ENCODE measurements at places on chromosomes 12 and 14. TPM values are rescaled to one million over a fixed set of nuclear protein-coding genes. Genes with fewer than 3 reads are reported as not detected.

Gene ADAM21
- total RNA-seq, result not detected

Gene BDKRB2
- not detected for total RNA-seq

Gene GLIPR1L2
- 2.9 TPM for total RNA-seq

Gene TEAD4
- total RNA-seq, result 0.44 TPM

Gene B4GALNT3
- total RNA-seq, result 1.6 TPM

Gene FOXN4
- not detected for total RNA-seq

Gene TOMM20L
- not detected for total RNA-seq

Gene RNASE3
- total RNA-seq, result not detected

Gene ENDOU
- not detected for total RNA-seq

Gene ATF7
- total RNA-seq, result 27.1 TPM

Gene HCAR2
- total RNA-seq, result not detected

Gene COCH
- total RNA-seq, result 0.76 TPM

Gene CLEC12A
- total RNA-seq, result not detected

DNA sequence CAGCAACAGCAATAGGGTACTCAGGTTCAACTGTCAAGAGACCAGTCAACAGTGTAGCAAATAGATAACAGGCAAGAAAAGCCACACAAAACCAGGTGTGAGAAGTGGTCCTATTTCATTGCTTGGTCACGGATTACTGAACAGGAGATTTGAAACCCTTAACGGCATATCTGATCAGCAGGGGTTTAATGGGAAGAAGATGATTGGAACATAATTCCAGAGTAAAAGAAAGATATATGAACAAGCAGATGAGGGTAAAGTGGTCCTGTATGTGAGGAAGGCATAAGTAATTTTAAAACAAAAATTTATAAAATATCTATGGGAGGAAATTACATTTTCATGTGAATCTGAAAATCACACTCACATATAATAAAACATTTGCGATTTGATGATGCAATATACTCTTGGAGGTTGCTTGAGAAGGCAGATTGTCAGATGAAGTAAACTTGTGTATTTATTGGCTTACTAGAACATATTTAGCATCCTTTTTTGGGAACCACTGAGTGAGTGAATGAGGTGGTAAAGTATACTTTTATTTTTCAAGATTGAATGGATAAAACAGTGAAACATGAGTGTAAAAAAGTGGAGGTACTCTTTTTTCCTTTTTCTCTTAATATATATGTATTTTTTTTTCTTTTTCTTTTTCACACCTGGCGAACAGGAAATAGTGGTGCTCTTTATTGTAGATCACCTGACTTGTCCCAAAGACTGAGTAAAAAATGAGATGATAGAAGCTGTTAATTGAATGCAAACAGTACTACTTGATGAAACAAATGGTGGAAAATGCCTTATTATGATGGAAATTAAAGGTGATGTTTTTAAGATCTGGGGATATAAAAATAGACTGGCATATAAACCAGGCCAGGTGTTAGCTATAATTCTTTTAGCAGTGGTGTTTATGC, 21.6 kb upstream of the SDR39U1 start:
- no peak for DNase-seq

- no peak for DNase-seq
Measured at GRCh38 chr12:94405413-94406116, 54.1 kb downstream of the CEP83 start.

GRCh38 chr14:76267322-76268046, 108.5 kb upstream of the ESRRB start:
- DNase-seq, result no peak

DNA sequence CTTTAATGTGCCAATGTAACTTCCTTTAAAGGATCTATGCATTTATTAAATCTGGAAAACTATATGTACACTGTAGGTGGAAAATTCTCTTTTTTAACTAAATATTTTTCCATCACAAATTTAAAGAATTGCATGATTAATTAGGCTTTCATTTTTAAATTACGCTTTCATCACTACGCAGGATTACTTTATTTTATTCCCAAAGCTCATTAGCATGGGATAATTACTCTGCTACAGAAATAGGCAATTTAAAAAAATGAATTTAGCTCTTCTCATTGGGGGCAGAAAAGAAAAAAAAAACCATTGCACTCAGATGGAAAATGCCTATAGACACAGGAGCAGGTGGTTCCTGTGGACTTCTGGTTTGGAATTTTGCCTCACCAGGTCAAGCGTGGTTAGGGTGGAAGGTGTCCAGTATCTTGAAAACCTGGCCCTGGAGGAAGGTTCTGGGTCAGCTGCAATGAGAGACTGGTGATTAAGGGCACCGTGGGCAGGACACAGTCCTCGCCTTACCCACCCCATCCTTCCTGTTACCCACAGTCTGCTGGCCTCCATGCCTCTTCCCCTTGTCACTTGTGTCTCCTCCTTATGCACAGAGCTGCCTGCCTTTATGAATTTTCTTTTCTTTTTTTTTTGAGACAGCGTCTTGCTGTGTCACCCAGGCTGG, 17.3 kb upstream of the RIN3 start:
- DNase-seq, result no peak

GRCh38 chr12:63070709-63071108, 80.3 kb downstream of the AVPR1A start:
- DNase-seq, result no peak

DNA sequence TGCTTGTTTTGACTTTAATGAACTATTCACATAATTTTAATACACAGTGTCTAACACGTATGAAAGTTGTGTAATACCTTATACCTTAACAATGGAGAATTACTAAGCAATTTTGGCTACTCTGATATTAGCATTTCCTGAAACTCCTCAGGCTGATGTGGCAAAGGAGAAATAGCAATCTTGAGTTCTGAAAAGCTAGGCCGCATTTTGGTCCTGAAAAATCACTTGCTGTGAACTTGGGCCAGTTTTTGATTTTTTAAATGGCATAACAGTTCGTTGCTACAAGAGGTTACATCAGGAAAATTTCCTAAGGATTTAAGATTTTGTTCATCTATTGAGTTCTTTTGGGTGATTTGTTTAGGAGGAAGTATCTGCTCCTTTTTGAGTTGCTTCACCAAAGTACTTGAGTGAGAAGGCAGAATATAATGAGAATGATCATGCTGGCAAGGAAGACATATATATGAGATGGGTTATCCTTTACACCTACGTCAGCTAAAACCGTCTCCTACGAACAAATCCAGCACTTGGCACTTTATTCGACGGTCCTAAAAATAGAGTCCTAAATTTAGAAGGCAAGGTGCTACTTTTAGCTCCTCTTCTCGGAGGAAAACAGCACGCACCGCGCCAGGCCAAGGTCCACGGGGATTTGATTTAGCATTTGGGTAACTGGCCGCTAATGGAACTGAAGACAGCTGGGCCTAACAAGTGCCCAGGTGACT, 32.2 kb downstream of the MIA2 start:
- DNase-seq, result no peak

DNA sequence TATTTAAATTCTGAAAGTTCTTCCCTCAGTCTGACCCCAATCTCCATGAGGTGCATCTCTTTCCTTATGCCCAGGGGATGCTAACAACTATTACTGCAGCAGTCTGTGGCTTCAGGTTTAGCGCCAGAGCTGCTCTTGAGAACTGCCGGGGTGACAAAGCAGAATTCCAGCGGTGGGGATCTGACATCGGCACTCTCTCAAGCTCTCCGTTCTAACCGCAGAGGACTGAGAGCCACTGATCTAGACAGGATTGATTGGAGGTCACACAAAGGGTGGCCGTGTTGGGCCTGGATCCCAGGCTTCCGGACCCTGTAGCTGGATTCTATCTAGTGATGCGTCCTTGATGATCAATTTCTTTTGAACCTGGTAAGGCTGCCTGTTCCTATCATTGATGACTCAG, 155.6 kb upstream of the TMEM132C start:
- no peak for DNase-seq

DNA sequence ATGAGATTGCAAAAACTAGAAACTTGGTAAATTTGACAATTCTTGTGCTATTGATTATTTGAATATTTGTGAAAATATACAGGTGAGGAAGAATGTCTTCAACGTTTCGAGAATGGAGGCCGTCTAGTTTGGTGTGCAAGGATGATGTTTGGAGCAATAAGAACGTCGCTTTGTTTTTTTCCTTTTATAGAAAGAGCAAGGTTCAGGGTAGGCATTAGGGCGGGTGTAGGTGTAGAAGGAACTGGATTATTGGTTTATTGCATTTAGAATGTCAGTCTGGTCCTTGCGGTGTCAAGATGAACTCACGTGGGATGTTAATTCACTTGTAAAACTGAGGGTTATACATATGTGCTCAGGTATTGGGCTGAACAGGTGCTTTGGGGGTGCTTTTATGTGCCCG, 1.1 kb downstream of the RPS26 start:
- no peak for DNase-seq

GRCh38 chr14:26597589-26598080, at the start of gene NOVA1:
NOVA1 (minus strand) TSS chr14:26598033; CDS start chr14:26597436, 597 bp downstream.
- no peak for DNase-seq

DNA sequence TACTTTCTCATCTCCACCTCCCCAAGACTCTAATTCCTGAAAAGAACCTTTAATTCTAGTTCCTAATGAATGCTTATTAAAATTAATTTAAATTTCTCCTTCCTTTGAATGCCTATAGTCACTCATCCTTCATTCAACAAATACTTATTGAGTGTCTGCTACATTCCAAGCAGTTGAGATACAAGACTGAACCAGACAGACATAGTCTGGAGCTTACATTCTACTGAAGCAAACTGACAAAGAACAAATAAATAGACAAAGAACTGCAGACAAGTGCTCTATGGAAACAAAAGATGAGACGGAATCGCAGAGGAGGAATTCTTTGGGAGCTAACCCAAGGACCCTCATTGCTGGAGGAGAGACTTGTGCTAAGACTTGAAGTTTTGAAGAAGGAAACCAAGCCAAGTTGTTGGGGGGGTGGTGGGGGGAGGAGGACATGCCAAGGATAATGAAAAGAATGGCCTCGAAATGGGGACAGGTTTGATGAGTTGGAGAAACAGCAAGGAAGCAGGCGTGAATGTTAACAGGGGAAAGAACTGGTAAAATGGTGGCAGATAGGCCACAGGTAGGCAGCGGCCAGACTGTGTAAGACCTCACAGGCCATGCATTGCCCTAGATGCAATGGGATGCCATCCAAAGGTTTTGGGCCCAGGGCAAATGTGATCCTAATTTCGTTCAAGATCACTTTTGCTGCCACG, 9.7 kb upstream of the TDG start:
- DNase-seq, result no peak

- DNase-seq, result no peak
Measured at GRCh38 chr14:95758331-95758730, 44.4 kb upstream of the TCL1A start.

GRCh38 chr14:94373708-94374107, 14.7 kb downstream of the SERPINA1 start:
- no peak for DNase-seq

GRCh38 chr14:85535991-85536832, 6.3 kb downstream of the FLRT2 start:
- no peak for DNase-seq

DNA sequence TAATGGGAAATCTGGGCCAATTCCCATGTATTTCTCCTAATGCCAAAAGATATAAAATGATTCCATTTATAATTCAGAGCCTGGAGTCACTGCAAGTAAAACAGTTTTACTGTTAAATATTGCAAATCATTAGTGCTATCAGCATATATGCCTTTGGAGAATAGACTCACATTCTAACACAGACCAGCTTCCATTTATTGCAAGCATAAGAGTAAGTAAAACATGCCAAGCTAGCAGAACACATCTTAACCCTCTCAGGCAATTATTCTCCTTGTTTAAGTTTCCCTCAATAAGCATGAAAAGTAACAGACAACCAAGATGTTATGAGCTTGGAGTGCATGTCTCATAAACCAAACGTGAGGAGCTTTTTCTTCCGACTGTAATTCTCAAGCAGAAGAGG, 173.9 kb upstream of the GRIP1 start:
- DNase-seq, result no peak

DNA sequence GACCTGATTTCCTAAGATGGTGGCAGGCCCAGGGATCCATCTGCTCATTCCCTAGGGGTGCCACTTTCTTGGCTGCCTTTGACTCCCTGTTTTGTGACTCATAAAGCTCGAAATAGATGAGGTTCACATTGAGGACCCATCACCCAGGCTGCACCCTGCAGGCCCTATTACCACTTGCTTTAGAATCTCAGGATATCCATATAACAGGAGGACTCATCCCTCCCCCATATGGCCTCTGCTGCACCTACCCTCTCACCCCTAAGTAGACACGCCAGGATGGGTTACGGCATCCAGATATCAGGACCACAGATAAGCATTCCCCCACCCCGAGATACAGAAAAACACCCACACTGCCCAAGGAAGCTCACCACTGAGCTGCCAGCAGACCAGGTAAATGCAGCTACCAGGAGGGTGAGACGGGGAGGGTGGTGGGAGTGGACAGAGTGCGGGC, 155.7 kb downstream of the DPF3 start:
- no peak for DNase-seq

DNA sequence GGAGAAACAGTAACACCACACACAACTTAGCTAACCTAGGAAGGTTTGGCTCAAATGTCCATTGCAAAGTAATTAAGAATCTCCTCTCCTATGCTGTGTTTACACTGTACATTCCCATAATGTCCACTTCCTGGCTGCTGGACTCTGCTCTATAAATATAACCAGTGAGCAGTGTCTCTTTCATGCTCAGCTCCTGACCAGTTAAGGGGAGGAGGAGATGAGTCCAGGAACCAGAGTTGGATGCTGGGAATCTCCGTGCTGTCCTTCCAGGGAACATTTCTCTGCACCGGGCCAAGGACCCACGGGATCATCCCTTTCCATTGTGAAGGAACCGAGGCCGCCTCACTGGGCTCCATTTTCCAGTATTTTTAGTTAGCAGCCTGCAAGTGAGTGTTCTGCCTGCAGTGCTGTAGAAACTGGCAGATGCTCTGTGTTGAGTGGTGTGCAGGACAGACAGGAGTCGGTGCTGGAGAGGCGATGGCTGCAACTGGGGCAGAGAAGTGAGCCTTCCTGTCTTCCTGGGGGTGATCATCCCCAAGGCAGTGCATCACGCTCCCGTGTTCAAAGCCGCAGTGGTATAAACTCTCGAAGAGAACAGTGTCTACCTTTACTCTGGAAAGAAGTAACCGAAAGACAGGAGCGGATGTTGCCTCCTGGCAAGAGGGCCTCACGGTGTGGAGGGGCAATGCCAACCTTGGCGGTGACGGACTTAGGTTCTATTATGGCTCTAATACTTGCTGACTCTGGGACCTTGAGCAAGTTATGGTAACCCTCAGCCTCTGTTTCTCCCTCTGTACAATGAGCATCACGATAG, 195.5 kb downstream of the CACNA1C start:
- DNase-seq, result no peak

DNA sequence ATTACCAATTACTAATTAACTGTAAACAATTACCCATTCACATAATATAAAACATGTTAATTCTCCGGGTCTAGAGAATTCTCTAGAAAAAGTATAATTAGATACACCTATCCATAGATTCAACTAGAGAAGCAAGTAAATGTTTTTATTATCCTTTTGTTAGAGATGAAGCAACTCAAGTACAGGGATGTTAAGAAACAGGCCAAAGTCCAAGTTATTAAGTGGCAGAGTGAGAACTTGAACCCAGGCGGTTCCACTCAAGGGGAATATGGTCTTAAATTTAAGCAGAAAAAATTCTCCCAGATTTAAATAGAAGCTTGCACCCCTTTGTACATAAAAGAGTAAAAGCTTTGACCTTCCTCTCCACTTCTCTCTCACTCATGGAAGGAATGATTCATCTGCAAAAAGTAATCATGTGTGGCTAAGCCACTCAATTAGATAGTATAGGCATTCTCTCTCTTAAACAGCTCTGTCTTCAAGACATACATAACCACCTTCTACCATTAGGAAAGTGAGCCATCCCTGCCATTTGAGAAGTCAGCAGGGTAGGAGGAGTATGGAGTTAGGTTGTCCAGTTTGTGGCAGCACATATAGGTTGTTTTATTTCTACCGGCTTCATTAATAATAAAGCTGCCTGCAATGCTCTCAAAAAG, 34.1 kb downstream of the ERGIC2 start:
- DNase-seq, result no peak

All from T-cell (primary cell).